Type B pancreatic cell (in vitro differentiated cells): ENCODE measurements at places on chromosomes 3 and 15.

DNA sequence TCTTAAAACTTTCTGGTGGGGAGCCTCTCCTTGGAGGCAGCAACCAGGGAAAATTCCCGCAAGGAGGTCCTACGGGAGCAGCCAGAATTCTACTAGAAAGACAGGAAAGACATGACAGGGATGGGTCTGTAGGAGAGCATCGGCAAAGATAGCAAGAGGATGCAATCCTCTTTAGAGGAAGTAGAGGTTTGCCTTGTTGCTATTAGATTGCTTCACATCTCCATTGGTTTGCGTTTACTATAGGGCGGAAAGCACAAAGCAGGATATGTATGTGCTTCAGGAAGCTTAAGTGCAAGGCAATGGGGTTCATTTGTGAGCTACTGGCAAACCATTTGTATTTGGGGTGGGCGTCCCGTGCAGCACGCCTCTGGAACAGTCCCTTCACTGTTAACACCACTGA lies 193.0 kb downstream of the RORA start:
- DNase-seq = no peak
- no peak overlapping the region for H3K27ac ChIP-seq
- H3K4me1 ChIP-seq = peaks cover 17% of the 10 kb centered on the region
- H3K4me3 ChIP-seq = no peak overlapping the region
- H3K36me3 ChIP-seq = no peaks in the 10 kb centered on the region

- no peak overlapping the region for H3K27ac ChIP-seq
- no peaks in the 10 kb centered on the region for H3K27me3 ChIP-seq
- H3K4me3 ChIP-seq = no peak overlapping the region
- H3K36me3 ChIP-seq = peaks cover 42% of the 10 kb centered on the region
- no peaks in the 10 kb centered on the region for H3K4me1 ChIP-seq
Measured at GRCh38 chr3:130973406-130973805, 53.2 kb downstream of the ASTE1 start.

DNA sequence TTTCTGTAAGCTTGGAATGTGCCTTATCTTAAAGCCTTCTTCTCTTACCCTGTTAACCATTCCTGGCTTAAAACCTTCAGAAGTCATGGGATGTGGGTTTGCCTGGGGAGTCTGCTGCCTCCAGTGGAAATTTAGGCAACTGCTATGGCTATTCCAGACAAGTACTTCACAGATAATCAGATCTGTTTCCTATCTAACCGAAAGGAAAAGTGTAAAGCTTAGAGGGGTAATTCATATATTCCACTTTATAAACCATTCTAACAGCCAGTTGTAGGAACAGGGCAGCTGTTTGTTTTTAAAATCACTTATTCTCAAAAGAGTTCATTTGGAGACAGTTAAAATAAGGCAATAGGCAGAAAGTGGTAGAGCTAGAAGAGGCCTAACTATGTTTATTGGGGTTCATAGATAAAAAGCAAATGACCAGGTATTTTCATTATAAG lies 219.9 kb downstream of the TCF12 start:
- H3K27ac ChIP-seq = peak overlapping the region; percentile 25
- no peak for DNase-seq
- H3K4me1 ChIP-seq = peaks cover 41% of the 10 kb centered on the region
- H3K27me3 ChIP-seq = no peaks in the 10 kb centered on the region
- no peaks in the 10 kb centered on the region for H3K36me3 ChIP-seq

DNA sequence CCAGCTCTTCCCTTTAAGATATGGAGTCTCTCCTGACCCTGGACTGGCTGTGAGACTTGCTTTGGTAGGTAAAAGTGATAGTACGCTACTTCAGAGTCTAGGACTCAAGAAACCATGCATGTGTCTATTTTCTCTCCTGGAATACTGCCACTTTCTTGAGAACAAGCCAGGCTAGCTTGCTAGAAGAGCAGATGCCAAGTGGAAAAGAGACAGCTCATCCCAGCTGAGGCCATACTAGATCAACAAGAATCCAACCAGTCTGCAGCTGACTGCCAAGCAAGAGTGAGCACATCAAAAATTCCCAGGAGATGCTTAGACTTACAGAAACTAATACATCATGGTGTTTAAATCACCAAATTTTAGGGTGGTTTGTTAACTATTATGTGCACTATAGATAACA lies 208.3 kb upstream of the RBMS3 start:
- H3K27ac ChIP-seq = no peak overlapping the region
- DNase-seq = no peak
- no peaks in the 10 kb centered on the region for H3K4me1 ChIP-seq
- no peaks in the 10 kb centered on the region for H3K27me3 ChIP-seq

- peaks cover 38% of the 10 kb centered on the region for H3K27me3 ChIP-seq
- H3K36me3 ChIP-seq = no peaks in the 10 kb centered on the region
- DNase-seq = no peak
- H3K4me3 ChIP-seq = no peak overlapping the region
- H3K4me1 ChIP-seq = peaks cover 10% of the 10 kb centered on the region
Measured at GRCh38 chr3:10470120-10471053, 35.0 kb downstream of the ATP2B2 start.
